Aorta (tissue), 5 donors: ENCODE measurements at places on chromosomes 6 and 20. TPM values are rescaled to one million over a fixed set of nuclear protein-coding genes. Genes with fewer than 3 reads are reported as not detected.

DNA sequence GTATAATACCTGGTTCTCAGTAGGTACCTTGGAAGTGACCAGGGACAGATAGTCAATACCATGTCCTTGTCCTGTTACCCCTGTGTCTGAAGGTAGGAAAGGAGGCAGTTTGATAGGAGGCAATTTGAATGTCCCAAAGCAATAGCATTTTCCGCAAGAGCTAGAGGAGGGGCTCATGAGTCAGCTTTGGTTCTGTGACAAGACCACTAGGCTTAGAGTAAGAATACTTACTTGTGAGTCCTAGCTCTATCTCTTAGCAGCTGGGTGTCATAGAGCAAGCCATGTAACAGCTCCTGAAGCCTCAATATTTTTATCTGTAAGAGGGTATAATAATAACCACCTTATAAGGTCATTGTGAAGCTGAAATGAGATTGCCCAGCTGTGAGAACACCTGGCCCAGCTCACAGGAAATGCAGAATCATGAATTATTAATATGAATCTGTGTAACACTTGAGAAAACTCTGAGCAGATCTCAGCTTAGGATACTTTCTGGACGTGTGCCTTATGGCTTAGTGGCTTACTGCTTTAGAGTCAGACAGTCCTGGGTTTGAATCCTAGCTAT, 58.6 kb downstream of the DAAM2 start:
- H3K4me1 ChIP-seq, result peaks cover 9% of the 10 kb centered on the region
- no peak for DNase-seq
- no peaks in the 10 kb centered on the region for H3K36me3 ChIP-seq
- H3K27ac ChIP-seq, result no peak overlapping the region
- H3K27me3 ChIP-seq, result no peaks in the 10 kb centered on the region

DNA sequence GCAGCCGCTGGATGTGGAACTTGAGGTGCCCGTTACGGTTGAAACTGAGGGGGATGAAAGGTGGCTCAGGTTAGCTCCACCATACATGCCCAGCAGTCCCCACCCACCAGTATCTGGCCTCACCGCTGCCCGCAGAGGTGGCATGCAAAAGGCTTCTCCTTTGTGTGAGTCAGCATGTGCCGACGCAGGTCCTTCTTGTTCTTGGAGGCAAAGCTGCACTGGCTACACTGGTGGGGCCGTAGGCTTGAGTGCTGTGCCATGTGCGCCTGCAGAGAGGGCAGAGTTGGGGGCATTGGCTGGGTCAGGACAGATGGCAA, 15.8 kb downstream of the PCIF1 start:
- no peak overlapping the region for H3K27ac ChIP-seq
- no peak overlapping the region for H3K4me3 ChIP-seq
- no peaks in the 10 kb centered on the region for H3K27me3 ChIP-seq
- no peaks in the 10 kb centered on the region for H3K4me1 ChIP-seq

DNA sequence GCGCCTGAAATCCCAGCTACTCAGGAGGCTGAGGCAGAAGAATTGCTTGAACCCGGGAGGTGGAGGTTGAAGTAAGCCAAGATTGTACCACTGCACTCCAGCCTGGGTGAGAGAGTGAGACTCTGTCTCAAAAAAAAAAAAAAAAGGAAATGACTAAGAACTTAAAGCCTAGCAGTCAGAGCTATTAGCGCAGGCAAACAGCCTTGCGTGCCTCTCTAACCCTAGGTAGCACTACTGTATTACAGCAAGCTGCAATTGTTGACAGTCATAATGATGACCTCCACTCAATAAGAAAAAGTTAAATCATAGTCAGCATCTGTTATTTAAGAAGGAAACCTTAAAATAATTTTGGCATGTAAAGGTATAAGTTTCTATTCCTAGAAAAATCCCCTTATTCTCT, 14.4 kb downstream of the GSS start:
- H3K27ac ChIP-seq, result no peak overlapping the region
- peaks cover 4% of the 10 kb centered on the region for H3K36me3 ChIP-seq
- no peak overlapping the region for H3K4me3 ChIP-seq
- no peaks in the 10 kb centered on the region for H3K27me3 ChIP-seq
- no peaks in the 10 kb centered on the region for H3K4me1 ChIP-seq
- no peak for DNase-seq

DNA sequence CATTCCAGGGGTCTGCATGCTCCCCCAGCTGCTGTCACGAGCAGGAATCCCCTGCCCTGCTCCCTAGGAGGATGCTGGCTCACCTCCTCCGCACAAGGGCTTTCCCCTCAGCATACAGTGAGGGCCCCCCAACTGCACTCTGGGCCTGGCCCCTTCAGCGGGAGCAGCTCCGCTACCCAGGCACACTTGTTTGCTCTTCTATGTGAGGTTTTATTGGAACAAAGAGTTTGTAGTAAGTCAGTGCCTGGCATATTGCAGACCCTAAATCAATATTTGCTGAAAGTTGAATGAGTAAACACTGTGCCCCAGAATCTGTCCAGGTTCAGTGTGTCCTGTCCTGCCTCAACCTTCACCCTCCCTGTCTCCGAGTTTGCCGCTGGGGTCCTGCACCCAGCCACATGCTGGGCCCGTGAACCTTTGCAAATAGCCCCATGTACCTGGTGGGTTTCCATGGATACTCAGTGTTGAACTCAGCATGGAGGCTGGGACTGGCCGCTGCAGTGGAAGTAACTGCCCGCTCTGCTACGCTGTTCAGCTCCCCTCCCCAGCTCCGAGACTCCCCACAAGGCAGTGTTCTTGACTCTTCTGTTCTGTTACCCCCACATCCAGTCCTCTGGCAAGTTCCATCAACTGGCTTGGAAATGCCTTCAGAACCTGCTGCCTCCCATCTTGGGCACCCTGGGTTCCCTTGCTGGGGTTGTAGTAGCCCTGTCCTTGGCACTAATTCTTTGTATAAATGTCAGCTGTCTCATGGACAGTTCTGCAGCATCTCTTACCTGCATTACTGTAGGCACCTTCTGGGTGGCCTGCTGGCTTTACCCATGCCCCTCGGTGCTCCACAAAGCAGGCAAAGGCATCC, 15.7 kb downstream of the SLC22A1 start:
- no peaks in the 10 kb centered on the region for H3K36me3 ChIP-seq
- no peak for DNase-seq
- no peaks in the 10 kb centered on the region for H3K27me3 ChIP-seq
- H3K27ac ChIP-seq, result no peak overlapping the region

DNA sequence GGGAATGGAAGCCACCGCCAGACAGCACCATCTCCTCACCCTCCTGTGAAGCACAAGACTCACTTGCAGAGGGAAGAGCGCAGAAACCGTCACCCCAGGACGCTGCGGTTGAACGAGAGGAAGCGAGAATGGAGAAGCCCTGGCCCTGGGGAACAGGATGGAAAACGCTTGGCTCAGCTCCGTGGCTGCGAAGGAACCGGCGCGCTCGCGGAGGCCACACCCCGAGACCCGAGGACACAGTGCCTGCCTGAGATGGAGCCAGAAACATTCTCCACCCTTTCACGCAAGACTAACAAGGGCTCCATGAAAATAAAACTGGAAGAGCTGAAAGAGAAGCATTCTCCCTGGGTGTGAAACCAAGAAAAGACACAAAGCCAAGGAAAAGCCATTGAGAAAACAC, 25.3 kb upstream of the CHRNA4 start:
- no peaks in the 10 kb centered on the region for H3K27me3 ChIP-seq
- H3K4me1 ChIP-seq, result no peaks in the 10 kb centered on the region
- H3K4me3 ChIP-seq, result no peak overlapping the region
- H3K36me3 ChIP-seq, result no peaks in the 10 kb centered on the region

WFDC10B gene
- not detected for total RNA-seq

CARMIL1 gene
- 32.2 TPM for total RNA-seq

GRCh38 chr6:165580136-165580535, 82.9 kb downstream of the PDE10A start:
- H3K4me1 ChIP-seq, result no peaks in the 10 kb centered on the region
- no peak overlapping the region for H3K27ac ChIP-seq
- no peak for DNase-seq
- H3K36me3 ChIP-seq, result no peaks in the 10 kb centered on the region

DNA sequence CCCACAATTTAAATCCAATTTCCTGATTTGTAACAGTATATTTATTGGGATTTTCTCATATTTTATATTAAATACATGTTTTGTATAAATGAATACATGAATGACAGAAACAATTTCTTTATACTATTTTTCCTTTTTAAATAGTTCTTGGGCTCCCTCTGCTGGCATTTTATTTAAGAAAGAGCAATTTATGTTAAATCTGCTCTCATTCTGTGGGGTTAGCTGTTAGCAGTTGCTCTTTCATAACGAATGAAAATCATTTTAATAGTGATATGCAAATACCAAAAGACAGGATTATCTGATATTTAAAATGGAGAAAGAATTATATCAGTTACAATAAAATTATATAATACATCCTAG, 118.3 kb downstream of the RALGAPA2 start:
- no peak for DNase-seq
- no peak overlapping the region for H3K27ac ChIP-seq
- H3K4me1 ChIP-seq, result no peaks in the 10 kb centered on the region
- H3K4me3 ChIP-seq, result no peak overlapping the region
- H3K27me3 ChIP-seq, result no peaks in the 10 kb centered on the region
- peaks cover 1% of the 10 kb centered on the region for H3K36me3 ChIP-seq

DNA sequence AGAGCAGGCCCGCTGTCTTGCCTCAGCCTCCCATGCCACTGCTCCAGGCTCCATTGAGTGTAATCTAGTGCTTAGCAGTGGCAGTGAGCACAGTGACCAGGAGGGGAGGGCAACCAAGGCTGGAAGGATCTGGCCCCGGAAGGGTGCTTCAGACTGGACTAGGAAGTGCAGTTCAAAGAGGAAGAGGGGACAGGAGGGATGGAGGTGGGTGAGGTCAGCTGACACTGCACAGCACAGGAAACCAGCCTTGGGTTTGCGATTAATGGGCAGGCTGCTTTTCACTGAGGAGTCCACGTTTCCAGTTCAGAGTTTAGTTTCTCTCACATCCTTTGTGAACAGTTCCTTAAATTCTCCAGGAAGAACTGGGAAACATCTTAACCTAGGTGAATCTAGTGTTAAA, 46.9 kb downstream of the CDS2 start:
- no peak overlapping the region for H3K4me3 ChIP-seq
- H3K27me3 ChIP-seq, result no peaks in the 10 kb centered on the region
- no peak for DNase-seq
- H3K4me1 ChIP-seq, result no peaks in the 10 kb centered on the region
- no peak overlapping the region for H3K27ac ChIP-seq
- H3K36me3 ChIP-seq, result peaks cover 4% of the 10 kb centered on the region
